ENCODE measurements at places on chromosomes 5 and 9.

DNA sequence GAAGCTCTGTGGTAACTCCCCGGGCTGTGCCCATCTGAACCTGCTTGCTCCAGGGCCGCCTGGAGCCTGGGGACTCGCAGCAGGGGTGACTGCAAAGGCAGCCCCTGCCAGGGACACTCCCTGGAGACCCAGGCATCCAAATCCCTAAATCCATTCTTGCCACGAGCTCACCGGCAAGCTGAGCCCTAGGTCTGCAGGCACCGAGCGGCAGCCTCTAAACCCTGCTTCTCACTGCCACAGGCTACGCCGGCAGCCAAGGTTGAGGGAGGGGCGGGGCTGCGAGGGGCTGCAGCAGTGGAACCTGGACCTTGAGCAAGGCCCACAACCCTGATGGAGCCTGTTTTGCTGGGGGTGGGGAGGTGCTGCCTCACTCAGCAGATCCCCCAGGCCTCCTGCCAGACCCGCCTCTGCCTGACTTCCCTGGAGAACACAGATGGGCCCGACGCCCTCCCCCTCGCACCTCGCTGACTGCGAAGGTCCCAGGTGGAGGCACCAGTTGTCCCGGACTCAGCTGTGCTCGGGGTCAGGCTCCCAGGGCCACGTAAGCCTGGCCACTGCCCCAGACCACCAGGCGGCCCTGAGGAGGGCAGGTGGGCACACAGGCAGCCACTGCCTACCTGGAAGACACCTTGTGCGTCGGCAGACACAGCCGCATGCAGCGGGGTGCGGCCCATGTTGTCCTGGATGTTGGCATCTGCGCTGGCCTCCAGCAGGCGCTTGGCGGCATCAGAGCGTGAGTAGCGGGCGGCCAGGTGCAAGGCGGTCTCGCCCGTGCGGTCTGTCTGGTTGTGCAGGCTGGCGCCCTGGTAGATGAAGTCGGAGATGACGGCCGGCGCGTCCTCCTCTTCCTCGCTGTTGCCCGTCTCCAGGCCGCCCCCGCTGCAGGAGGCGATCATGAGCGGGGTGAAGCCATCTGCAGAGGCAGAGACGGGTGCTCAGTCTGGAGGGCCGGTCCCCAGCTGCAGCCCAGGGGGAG lies 17.4 kb upstream of the SEC16A start:
- no peak for DNase-seq

- no peak for DNase-seq
Observed at GRCh38 chr9:16540743-16541613, 329.5 kb downstream of the BNC2 start.

DNA sequence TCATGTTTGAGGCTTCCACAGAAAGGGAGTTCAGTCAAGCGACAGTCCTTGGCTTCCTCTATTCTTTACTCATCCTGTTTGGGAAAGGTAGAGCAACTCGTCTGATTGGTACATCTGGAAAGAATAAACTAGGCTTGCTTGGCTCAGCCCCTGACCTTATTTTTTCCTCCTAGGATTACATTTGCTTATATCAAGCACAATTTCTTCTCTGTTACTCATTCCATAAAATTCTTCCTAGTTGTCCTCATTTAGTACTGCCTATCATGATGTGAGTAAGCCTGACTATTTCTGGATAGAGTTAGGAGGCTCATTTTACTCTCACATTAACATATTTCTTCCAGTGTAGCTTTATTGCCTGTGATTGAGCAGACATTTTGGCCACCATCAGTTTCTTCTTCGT lies 10.9 kb upstream of the CARNMT1 start:
- DNase-seq, result no peak

DNA sequence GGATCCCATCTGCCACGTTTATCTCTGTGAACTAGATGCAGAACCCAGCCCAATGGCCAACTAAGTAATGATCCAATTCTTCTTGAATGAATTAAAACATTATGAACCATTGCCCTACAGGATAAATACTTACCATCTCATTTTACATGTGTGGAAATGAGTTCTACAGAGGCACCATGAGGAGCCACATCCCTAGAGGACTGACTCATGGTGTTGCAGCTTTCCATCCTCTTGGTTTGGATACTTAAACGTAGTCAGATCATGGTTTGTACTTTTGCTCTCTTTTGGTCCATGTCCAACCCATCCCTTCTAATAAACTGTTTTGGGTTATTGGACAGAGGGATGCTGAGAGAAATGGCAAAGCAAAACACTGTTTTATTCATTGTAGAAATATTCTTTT lies 484.8 kb downstream of the EBF1 start:
- no peak for DNase-seq

DNA sequence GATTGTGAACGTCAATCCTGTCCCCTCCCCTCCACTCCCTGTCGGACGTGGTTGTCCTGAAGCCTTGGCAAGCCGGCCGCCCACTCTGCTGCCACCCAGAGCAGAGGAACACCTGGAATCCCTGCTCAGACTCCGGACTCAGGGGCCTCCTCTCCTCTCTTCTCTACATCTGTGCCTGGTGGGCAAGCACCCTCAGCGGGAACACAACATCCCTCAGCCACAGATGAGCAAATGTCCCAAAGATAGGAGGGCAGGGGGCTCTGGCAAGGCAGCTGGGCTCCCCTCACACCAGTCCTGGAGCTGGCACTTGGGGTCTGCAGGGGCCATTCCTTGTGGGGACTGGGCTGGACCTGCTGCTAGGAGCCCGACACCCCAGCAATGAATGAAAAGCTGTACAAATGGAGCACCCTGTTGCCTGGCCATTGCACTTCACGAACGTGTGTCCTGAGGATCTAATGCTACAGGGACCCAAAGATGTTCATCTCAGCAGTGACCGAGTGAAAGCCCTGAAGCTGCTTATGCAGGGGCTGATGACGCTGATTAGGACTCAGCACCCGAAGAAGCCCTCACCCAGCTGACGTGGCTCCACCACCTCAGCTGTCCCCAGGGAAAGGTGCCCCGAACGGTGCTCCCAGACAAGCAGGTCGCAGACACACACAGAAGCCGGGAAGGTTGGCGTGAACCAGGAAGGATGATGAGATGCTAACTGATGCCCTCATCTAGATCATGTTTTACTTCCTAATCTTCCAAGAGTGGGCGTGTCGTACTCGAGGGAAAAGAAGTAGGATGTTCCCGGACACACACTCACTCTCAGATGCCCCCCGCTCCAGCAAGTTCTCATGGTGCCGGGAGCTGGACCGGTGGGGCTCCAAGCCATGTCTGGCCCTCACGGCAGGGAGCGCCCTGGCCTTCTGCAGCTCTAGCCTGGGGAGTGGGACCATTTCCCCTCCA lies 177.0 kb upstream of the PPP1R26 start:
- DNase-seq, result no peak

DNA sequence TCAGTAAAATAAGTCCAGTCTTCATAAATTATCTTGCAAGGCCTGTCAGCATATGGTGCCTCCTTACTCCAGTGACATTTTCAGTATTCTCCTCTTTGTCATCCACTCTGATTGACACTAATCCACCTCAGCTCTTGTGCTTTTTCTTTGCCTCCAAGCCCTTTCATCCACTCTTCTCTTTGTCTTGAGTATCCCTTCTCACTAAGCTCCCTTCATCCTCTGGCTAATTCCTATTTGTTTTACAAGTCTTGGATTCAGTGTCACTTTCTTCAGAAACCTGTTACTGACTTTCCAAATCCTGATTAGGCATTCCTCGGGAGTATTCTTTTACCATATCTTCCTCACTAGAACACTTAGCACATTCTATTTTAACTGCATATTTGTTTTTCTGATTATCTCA lies 100.6 kb upstream of the VCAN start:
- no peak for DNase-seq

DNA sequence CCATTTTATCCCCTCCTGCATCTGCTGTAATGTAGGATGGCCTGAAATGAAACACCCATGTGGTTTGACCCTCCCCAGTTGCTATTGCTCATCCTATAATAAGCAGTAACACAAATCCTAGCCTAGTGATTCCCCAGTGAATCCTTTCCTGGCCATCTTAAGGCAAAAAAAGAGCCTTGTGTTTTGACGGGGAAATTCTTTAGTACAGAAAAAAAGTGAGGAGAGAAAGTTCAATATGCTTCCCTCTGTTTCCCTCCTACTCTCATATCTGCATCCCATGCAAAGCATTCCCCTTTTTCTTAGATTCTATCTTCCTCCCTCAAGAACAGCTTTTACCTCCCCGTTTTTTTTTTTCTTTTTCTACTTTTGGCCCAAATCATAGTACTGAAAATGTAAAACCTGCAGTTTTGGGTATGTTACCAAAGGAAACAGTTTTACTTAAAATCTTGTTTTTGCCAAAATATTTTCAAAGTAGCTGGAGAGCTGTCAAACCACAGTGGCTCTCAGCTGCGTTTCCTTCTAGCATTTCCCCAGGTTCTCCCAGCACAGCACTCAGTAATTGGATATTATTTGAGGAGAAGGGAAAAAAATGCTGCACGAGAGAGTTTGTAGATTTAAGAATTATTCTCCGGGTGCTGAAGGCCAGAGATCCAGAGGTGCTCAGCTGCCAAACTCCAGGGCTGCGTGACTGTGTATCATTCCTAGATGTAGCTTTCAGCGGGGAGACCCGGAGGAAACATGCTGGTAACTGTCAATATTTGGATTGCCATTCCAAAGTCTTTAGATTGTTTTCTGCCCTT lies 321.4 kb downstream of the NPR3 start:
- no peak for DNase-seq

DNA sequence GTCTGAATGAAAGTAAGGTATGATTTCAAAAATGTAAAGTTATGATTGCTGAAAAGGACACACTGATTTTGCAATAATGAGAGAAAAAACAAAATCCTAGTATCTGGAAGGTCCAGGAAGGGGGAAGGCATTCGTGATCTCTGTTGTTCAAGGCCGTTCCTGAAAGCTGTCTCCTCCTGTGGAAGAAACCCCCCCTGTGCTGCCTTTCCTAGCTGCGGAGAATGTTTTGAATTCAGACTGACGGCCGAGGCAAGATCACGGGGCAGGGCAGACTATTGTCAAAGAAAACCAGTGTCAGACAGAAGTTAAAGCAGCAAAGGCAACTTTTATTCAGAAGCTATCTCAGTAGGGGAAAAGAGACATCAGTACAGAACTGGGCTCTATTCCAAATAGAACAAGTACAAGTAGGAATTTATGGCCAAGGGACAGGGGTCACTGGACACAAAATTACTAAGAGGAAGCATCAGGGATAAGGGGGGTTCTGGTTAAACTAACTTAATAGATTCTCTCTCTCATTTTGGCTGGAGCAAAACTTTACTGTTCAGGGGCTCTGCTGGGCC lies 61.9 kb upstream of the IGFBPL1 start:
- no peak for DNase-seq

DNA sequence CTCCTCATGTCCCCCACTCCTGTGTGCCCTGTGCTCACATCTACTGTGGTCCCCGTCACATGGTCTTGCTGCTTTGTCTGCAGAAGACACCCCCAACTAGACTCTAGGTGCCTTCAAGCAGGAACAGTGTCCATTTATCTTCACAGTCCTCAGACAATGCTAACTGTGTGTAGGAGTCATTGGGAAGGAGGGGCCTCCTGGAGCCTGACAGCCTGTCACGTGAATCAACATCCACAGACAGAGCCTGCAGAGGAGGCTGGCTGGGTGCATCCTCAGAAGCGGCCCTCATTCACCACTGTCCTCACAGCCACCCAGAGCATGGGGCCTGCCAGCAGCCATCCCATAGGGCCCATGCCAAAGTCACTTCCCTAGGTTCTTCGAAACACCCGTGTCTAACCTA lies 98.7 kb downstream of the MED10 start:
- DNase-seq, result peak; percentile 6

- DNase-seq, result no peak
Observed at GRCh38 chr5:135473956-135474670, 22.0 kb upstream of the TIFAB start.

- no peak for DNase-seq
Observed at GRCh38 chr9:27361492-27361891, 64.5 kb upstream of the EQTN start.

DNA sequence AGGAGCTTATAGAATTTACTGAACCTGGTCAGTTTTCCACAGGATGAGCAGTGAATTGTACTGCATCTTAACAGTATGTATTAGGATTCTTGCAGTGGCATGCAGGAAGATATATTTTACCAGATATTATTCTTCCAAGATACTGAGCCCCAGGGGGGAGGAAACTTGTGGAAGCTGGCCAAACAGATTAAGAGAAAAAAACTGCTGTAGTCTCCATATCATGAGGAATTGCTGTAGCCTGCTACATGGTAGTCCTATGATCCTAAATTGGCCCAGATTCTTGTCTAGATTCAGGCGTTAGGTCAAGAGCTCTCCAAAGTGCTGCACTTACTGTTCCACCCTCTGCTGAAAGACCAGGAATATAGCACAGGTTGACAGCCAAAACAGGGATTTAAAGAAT lies 275.5 kb upstream of the TAS2R1 start:
- DNase-seq, result no peak

DNA sequence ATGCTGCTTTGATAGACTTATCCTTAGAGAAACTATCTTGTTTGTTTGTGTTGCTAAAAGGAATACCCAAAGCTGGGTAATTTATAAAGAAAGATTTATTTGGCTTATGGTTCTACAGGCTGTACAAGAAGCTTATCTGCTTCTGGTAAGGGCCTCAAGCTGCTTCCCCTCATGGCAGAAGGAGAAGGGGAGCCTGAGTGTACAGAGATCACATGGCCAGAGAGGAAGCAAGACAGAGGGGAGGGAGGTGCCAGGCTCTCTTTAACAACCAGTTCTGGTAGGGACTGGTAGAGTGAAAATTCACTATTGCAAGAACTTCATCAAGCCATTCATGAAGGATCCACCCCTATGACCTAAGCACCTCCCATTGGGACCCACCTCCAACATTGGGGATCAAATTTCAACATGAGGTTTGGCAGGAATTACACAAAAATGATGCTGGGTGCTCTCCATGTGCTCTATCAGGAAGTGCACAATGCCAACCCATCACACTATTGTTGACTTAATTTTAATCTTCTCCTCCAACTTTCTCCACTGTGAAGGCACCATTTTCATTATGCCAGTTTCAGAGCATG lies 115.1 kb upstream of the SHB start:
- no peak for DNase-seq

DNA sequence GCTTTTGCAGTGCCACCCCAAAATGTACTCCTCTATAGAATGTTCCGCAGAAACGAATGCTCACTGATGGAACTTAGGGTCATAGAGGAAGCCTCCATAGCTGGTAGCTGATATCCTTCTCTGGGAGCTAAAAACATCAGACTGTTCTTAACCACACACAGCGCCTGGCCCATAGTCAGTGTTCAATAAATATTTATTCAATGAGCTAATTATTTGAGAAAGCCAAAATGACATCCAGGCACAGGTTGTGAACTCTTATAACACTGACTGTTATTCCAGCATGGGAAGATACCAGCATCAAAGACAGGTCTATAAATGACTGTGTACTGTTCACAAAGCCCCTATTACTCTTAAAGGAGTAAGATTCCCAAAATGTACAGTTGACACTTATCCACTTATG lies 12.9 kb downstream of the GDF9 start:
- DNase-seq, result no peak

GRCh38 chr9:127138444-127138843 lies 16.0 kb upstream of the ANGPTL2 start:
- no peak for DNase-seq

GRCh38 chr9:94895668-94896067 lies 169.2 kb downstream of the AOPEP start:
- no peak for DNase-seq

DNA sequence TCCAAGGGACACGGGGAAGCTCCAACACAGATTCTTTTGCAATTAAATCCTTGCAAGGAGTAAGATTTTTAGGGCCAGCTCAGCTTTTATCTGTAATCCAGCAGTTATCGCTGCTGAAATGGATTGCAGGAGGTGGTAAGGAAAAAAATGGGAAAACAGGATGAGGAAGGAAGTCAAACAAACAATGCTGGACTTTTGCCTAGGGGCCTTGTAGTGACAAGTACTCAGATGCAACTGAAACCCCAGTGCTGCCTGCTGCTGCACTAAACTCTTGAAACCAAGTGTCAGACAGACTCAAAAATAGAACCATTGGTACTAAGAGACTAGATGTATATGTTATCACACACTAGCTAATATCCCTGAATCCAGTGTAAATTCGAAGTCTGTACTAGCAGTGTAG lies 309.2 kb downstream of the CTNND2 start:
- no peak for DNase-seq
